ENCODE measurements at places on chromosomes 16 and 17. TPM values are rescaled to one million over a fixed set of nuclear protein-coding genes. Genes with fewer than 3 reads are reported as not detected.

The ACSM3 gene
- total RNA-seq = 0.86 TPM

The FUS gene
- total RNA-seq = 47.4 TPM

DNA sequence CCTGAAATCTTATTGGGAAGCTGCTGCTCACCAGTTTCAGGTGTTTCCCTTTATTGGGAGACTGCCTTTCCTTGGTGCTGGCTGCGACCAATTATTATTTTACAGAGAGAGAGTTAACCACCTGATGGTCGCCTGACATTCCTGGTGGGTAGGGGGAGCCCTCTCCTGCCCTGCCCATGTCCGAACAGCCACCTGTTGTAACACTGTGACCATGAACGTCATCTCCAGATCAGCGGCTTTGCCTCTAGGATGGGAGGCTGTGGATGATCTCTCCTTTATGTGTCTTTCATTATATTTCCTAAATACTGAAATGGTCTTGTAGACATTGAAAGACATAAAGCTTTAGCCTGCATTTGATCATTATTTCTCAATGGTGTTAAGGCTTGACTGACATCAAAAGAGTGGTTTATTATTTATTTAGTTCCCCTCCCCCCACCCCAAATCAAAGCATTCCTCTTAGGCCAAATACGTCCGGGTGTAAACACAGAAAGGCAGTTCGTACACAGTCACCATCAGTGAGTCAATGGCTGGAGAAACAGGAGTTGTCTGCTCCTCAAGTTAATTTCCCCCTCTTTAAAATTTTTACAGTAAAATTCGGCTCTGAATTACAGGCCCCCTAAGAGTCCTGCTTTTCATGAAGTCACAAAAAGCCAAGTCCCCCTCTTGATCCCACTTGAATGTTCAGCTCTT is 57.8 kb upstream of the CACNG5 start:
- no peak for DNase-seq

The HP gene
- total RNA-seq = not detected

- DNase-seq = peak; percentile 45
Observed at GRCh38 chr16:53089434-53090285, 34.9 kb downstream of the CHD9 start.

The ARL5C gene
- total RNA-seq = not detected

DNA sequence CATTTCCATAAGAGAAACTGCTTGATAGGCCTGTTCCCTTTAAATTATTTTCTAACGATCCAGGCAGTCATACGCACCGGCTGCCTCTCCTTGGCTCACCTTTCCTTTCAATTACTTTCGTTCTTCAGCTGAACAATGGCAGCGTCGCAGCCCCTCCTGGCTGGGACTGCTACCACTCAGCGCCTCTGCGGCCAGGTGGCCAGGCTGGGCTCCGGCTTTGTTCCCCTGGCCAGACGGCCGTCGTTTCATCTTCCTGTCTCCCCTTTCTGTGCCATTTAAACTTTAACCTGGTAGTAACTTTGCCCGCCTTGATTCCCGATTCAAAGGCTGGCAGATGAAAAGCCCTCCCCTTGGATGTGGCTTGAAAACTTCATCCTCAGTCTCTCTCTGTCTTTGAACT is 79.0 kb downstream of the C16orf78 start:
- no peak for DNase-seq

DNA sequence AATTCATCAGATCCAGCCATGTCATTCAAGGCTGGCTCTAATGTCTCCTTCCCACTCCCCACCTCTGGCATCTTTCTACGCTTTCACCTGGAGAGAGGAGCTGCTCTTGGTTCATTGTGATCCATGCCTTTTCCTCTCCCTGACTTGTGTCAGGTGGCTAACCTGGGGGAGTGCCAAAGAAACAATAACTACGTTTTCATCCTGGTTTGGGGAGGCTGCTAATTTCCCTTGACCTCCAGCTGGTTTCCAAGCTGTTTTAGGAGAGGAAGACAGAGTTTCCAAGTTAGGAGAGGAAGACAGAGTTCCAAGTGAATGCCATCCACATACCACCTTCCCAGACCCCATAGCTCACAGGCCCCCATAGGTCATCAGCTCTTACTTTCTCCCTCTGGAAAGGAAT is 40.0 kb upstream of the HLF start:
- DNase-seq = no peak

The GCGR gene
- not detected for total RNA-seq

The ACAP1 gene
- total RNA-seq = 1.9 TPM

The DHX8 gene
- total RNA-seq = 44.1 TPM

GRCh38 chr17:7884581-7885366 is 3.8 kb upstream of the CHD3 start:
- no peak for DNase-seq

The AATK gene
- under 0.01 TPM for total RNA-seq

DNA sequence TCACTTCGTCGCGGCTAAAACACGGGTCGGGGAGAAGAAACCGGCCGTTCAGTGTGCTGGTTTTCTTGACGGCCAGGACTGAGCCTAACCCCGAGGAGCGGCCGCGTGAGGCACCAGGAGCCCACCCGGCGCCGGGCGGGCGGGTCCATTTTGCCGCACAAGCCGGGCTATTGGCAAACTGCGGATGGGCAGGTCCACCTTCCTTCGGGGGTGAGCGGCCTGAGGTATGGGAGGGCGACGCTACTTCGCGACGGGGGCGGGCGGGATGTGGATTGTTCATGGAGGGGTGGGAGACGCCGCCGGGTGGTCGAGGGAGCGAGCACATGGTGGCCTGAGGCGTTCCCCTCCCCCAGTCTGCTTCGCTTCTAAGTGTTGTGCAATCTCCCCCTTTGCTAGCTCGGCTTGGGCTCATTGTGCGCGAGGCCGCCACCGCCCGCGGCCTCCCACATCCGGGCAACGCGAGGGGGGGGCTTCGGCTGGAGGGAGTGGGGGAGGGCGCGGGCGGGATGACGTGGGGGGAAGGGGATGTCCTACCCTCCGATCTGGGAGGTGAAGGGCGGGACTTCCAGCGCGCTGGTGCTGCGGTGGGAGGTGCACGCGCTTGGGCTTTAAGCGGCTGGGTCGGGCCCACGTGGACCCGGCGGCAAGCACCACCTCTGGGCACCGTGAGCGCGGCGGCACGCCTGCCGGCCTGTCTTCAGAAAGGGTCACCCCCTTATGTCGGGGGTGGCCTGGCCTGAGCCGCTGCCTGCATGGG is 5.9 kb upstream of the CD68 start:
- peak; percentile 96 for DNase-seq

DNA sequence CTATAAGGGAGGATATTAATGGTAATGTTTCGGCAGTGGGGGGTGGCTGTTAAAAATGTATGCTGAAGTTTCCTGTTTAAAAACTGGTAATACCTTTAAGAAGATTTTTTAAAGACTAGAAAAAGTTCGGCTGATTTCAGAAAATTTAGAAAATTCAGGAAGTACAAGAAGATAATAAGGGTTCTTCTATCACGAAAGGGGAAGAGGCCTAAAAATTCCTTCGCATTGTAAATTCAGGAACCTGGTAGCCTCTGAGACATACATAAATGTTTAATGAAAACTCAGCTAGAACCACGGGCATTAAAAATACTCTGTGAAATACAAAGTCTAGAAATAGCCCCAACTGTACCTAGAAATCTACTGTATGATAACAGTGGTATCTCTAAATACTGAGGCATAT is 181.2 kb downstream of the PARN start:
- no peak for DNase-seq
